Endothelial cell (in vitro differentiated cells): ENCODE measurements at places on chromosomes 12 and 14. TPM values are rescaled to one million over a fixed set of nuclear protein-coding genes. Genes with fewer than 3 reads are reported as not detected.

- H3K36me3 ChIP-seq, result no peaks in the 10 kb centered on the region
- no peaks in the 10 kb centered on the region for H3K4me1 ChIP-seq
- no peak for DNase-seq
Measured at GRCh38 chr12:15684896-15685658, 104.1 kb downstream of the EPS8 start.

Gene LRP1
- 24.7 TPM for total RNA-seq

- no peak for DNase-seq
- H3K4me1 ChIP-seq, result peaks cover 6% of the 10 kb centered on the region
- H3K4me3 ChIP-seq, result no peak overlapping the region
- H3K27ac ChIP-seq, result no peak overlapping the region
Measured at GRCh38 chr12:2294651-2295475, 242.1 kb downstream of the CACNA1C start.

GRCh38 chr14:103868242-103868897, 21.0 kb upstream of the PPP1R13B start:
- H3K4me3 ChIP-seq, result no peak overlapping the region
- peaks cover 7% of the 10 kb centered on the region for H3K4me1 ChIP-seq
- DNase-seq, result no peak
- no peak overlapping the region for H3K27ac ChIP-seq

Gene HRK
- 0.10 TPM for total RNA-seq

Gene LMO3
- not detected for total RNA-seq

Gene COX8C
- not detected for total RNA-seq

DNA sequence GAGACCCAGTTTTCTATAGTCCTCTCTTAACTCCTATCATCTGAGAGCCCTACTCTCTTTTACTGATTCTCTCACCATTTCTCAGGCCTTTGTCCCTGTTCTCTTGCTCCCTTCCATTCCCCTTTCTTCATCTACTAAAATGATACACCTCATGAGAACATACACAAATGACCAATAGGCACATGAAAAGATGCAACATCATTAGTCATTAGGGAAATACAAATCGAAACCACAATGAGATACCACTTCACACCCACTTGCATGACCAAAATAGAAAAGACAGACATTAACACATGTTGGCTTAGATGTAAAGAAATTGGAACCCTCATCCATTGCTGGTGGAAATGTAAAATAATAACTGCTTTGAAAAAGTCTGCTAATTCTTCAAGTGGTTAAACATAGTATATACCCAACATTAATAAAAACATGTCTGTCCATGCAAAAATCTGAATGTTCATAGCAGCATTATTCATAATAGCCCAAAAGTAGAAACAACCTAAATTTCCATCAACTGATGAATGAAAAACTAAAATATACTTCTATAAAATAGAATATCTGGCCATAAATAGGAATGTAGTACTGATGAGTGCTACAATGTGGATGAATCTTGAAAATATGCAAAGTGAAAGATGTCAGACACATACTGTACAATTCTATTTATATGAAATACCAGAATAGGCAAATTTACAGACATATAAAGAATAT, 66.0 kb downstream of the DENND5B start:
- no peak for DNase-seq
- no peaks in the 10 kb centered on the region for H3K36me3 ChIP-seq
- no peak overlapping the region for H3K27ac ChIP-seq
- no peak overlapping the region for H3K4me3 ChIP-seq

DNA sequence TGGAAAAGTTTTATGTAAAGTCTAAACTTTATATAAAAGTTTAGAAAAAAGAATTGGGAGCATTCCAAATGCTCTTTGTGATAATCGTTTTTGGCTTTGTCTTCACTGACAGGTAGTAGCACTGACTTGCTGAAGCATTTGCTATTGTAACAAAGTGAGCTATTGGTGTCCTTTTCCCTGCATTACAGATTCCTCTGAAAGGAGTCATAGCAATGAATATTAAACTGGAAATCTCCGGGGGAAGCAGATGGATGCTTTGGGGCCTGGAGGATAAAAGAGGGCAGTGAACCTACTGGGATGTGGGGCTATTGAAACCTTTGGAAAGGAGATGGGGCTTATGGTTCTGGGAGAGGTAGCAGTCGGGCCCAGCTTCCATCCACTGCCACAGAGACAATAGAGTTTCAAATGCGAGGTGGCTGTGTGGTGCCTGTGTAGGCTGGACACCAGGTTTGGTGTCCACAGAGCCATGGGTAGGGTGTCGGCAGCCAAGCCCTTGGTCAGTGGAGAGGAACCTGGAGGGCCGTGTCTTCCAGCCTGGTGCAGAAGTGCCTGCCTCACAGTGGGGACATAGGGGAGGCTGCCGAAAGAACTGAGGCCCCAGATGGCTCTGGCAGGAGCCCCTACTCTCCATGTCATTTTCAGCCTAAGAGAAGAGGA, 10.1 kb downstream of the GSG1 start:
- peaks cover 2% of the 10 kb centered on the region for H3K36me3 ChIP-seq
- H3K27me3 ChIP-seq, result peaks cover 4% of the 10 kb centered on the region
- no peak overlapping the region for H3K27ac ChIP-seq
- H3K4me1 ChIP-seq, result peaks cover 20% of the 10 kb centered on the region

DNA sequence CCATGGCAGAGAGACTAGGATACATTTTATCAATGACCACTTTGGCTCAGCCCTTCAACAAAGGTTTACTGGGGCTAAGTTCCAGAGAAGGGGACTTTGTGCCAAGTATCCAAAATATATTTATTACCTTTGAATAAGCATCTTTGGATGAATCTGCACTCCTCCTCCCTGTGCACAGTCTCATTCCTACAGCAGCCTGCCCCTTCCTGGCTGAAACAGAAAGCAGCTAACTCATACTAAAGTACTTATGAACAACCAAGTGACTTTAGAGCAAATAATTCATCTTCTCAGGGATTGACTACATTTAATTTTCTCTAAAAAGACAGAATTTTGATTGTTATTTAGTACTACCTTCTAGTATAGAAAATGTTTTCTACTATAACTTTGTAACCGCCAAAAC, 47.8 kb upstream of the ETV6 start:
- H3K27me3 ChIP-seq, result no peaks in the 10 kb centered on the region
- H3K4me1 ChIP-seq, result peaks cover 33% of the 10 kb centered on the region
- no peak overlapping the region for H3K27ac ChIP-seq
- no peaks in the 10 kb centered on the region for H3K36me3 ChIP-seq
- DNase-seq, result no peak
- H3K4me3 ChIP-seq, result no peak overlapping the region

Gene PAX9
- total RNA-seq, result not detected

GRCh38 chr12:127811988-127812387, 455.0 kb upstream of the TMEM132C start:
- no peaks in the 10 kb centered on the region for H3K4me1 ChIP-seq
- H3K27me3 ChIP-seq, result peaks cover 5% of the 10 kb centered on the region
- no peaks in the 10 kb centered on the region for H3K36me3 ChIP-seq
- no peak overlapping the region for H3K4me3 ChIP-seq
- no peak for DNase-seq

Gene HNF1A
- total RNA-seq, result not detected

DNA sequence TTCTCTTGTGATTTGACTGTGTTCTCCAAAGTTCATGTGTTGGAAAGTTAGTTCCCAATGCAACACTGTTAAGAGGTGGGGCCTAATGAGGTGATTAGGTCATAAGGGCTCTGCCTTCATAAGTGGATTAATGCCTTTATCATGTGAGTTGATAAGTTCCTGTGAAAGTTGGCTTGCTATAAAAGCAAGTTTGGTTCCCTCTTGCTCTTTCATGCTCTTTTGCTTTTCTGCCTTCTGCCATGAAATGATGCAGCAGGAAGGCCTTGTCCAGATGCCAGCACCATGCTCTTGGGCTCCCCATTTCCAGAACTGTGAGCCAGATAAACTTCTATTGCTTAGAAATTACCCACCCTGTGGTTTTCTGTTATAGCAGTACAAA, 41.9 kb downstream of the SLC16A7 start:
- H3K4me1 ChIP-seq, result no peaks in the 10 kb centered on the region
- no peak for DNase-seq
- no peaks in the 10 kb centered on the region for H3K36me3 ChIP-seq

Gene CCDC38
- total RNA-seq, result not detected

DNA sequence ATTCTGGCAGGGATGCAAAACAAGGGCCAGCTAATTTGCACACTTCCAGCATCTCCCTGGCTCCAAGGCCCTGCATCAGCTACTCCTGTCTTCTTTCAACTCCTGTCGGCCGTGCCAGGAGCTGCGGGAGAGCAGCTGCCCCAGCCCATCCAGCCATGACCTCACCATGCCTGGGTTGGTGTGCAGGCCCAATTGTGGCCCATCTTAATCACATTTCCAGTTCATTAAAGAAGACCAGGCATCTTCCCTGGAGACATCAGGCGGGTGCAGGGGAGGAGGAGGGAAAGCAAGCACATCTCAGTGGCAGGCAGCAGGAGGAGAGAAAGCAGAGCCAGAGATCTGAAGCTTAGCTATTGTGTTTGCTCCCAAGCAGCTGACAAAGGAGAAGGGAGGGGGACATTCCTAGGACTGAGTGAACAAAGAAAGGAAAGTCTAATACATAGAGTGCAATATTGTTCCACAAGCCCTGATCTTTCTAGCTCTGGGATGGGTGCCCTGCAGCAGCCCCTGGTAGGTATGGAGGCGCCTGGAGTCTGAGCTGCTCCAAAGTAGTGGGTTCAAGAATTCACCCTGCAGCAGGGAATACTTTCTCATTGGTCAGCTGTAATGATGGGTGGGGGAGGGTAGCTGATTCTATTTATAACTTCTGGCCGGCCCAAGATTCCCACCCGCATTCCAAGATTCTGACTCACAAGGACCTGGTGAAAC, 40.1 kb downstream of the VWF start:
- H3K4me3 ChIP-seq, result peak overlapping the region; percentile 31
- H3K36me3 ChIP-seq, result peaks cover 5% of the 10 kb centered on the region
- peak overlapping the region; percentile 92 for H3K27ac ChIP-seq
- H3K4me1 ChIP-seq, result peaks cover 24% of the 10 kb centered on the region
- peaks cover 8% of the 10 kb centered on the region for H3K27me3 ChIP-seq
- no peak for DNase-seq

DNA sequence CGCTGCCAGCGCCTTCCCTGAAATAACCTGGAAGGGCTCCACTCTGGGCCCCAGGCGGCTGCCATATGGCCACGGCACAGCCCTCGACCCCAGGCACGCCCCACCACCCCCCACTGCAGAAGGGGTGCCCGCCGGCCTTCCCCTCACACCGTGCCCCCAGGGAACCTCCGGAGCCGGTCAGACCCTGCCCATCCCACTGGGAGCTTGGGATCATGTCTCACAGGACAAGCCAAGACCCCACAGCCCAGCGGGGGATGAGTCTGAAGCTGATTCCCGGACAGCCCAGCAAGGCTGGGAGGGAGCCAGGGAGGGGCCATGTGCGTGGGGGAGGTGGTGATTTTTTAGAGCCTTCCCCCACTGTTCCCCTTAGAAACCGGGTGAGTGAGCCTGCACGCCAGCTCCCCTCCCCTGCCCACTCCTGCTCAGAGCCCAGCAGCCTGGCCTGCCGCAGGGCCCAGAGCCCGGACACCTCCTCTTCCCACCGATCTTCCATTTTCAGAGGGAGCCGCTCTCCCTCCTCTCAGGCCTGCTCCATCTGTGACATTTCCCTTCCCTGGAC, 1.4 kb downstream of the RIMBP2 start:
- peaks cover 8% of the 10 kb centered on the region for H3K36me3 ChIP-seq
- H3K4me1 ChIP-seq, result peaks cover 3% of the 10 kb centered on the region
- no peak overlapping the region for H3K27ac ChIP-seq
- H3K4me3 ChIP-seq, result no peak overlapping the region

- peaks cover 15% of the 10 kb centered on the region for H3K36me3 ChIP-seq
- peaks cover 9% of the 10 kb centered on the region for H3K4me1 ChIP-seq
- H3K27ac ChIP-seq, result no peak overlapping the region
- no peak for DNase-seq
Measured at GRCh38 chr14:34628681-34629135, 1.2 kb downstream of the SNX6 start.

Gene SCN8A
- total RNA-seq, result 5.0 TPM

- peak; percentile 7 for DNase-seq
- no peaks in the 10 kb centered on the region for H3K4me1 ChIP-seq
- H3K27ac ChIP-seq, result no peak overlapping the region
- H3K36me3 ChIP-seq, result no peaks in the 10 kb centered on the region
- H3K27me3 ChIP-seq, result peaks cover 4% of the 10 kb centered on the region
Measured at GRCh38 chr12:107955966-107956643, 173.0 kb upstream of the WSCD2 start.

Gene PMCH
- not detected for total RNA-seq

DNA sequence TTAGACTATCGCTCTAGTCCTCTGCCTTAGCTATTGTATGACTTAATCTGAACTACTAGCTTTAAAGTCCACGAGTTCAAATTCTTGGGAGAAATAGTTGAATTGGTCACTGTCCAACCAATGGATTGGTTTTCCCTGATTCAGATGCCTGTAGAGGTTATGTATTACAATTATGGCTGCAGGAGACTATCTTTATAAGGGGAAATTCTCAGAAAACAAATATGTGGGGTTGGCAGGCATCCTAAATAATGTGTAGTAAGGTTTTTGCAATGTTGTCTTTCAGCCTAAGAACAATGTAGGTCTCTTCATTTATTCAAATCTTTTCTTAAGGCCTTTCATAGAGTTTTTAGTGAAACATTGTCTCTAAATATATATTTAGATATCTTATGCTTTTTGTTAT, 26.9 kb downstream of the MYRFL start:
- H3K4me1 ChIP-seq, result no peaks in the 10 kb centered on the region
- no peak for DNase-seq
- H3K4me3 ChIP-seq, result no peak overlapping the region
- no peaks in the 10 kb centered on the region for H3K27me3 ChIP-seq

- H3K4me3 ChIP-seq, result no peak overlapping the region
- peaks cover 1% of the 10 kb centered on the region for H3K27me3 ChIP-seq
- H3K4me1 ChIP-seq, result peaks cover 26% of the 10 kb centered on the region
- no peaks in the 10 kb centered on the region for H3K36me3 ChIP-seq
Measured at GRCh38 chr12:11580125-11580751, 69.2 kb upstream of the ETV6 start.

Gene ABCC9
- 1.2 TPM for total RNA-seq

GRCh38 chr14:55102141-55102621, 26.9 kb upstream of the LGALS3 start:
- H3K27ac ChIP-seq, result no peak overlapping the region
- no peak overlapping the region for H3K4me3 ChIP-seq
- DNase-seq, result no peak

Gene NUBPL
- 11.3 TPM for total RNA-seq

DNA sequence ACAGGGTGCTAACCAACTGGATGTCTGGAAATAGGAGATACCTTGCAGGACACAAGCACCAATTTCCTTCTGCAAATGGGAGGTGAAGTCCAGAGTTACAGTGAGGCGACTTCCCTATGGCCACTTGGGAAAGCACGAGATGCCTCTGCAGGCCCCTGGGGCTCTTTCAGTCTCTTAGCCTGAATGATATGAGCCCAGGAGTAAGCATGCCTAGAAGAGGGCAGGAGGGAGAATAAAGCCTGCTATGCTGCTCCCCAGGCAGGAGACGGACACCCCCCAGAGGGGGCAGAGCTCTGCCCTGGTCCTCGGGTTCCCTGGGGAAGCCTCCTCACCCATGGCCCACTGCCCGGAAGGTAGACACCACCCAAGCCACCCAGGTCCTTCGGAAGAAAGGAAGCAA, 105.1 kb downstream of the GCH1 start:
- no peak for DNase-seq
- H3K36me3 ChIP-seq, result no peaks in the 10 kb centered on the region
- no peak overlapping the region for H3K27ac ChIP-seq

- no peaks in the 10 kb centered on the region for H3K36me3 ChIP-seq
- no peaks in the 10 kb centered on the region for H3K27me3 ChIP-seq
- H3K4me3 ChIP-seq, result no peak overlapping the region
- no peak for DNase-seq
- H3K4me1 ChIP-seq, result peaks cover 2% of the 10 kb centered on the region
Measured at GRCh38 chr14:53183611-53184010, 30.5 kb upstream of the DDHD1 start.

- H3K4me3 ChIP-seq, result no peak overlapping the region
- DNase-seq, result no peak
- peaks cover 3% of the 10 kb centered on the region for H3K27me3 ChIP-seq
Measured at GRCh38 chr12:510071-510825, 50.5 kb downstream of the B4GALNT3 start.

Gene C12orf54
- total RNA-seq, result not detected
